PC-9 (cell line): ENCODE measurements at places on chromosomes 7 and 10. TPM values are rescaled to one million over a fixed set of nuclear protein-coding genes. Genes with fewer than 3 reads are reported as not detected.
A peak's percentile ranks its signal among the peaks of the same experiment; 100 is the strongest.

- H3K27me3 ChIP-seq: peaks cover 37% of the 10 kb centered on the region
- no peak overlapping the region for H3K27ac ChIP-seq
- H3K36me3 ChIP-seq: no peaks in the 10 kb centered on the region
- H3K4me3 ChIP-seq: no peak overlapping the region
- H3K4me1 ChIP-seq: no peaks in the 10 kb centered on the region
- DNase-seq: no peak
These were observed 2.5 kb downstream of the LBX1 start for GRCh38 chr10:101226491-101227428.

- H3K27ac ChIP-seq: no peak overlapping the region
- no peak overlapping the region for H3K4me3 ChIP-seq
- peaks cover 22% of the 10 kb centered on the region for H3K4me1 ChIP-seq
- no peaks in the 10 kb centered on the region for H3K36me3 ChIP-seq
- H3K27me3 ChIP-seq: no peaks in the 10 kb centered on the region
These were observed 2.5 kb downstream of the RASSF4 start for GRCh38 chr10:44961931-44962750.

DNA sequence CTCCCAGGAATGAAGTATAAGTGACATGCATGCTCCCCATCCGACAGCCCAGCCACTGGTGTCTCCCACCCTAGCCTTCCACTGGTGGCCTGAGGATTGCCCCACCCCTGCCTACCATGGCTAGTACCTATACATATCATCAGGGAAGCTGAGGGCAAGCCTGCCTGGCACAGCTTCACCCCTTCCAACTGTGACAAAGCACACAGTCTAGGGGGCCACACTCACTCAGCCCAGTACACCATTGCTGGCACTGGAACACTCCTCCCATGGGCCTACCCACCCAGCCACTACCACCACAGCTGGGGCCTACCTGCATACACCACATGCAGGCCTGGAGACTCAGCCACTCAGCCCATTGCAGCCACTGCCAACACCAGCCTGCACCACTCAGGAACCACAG lies 393.1 kb upstream of the STEAP1 start:
- no peaks in the 10 kb centered on the region for H3K36me3 ChIP-seq
- no peak overlapping the region for H3K27ac ChIP-seq
- no peaks in the 10 kb centered on the region for H3K4me1 ChIP-seq
- no peak for DNase-seq
- no peak overlapping the region for H3K4me3 ChIP-seq

Gene PIK3AP1
- total RNA-seq: 1.1 and 1.7 TPM in 2 replicates

Gene KIF11
- total RNA-seq: 21.7 and 35.7 TPM in 2 replicates

DNA sequence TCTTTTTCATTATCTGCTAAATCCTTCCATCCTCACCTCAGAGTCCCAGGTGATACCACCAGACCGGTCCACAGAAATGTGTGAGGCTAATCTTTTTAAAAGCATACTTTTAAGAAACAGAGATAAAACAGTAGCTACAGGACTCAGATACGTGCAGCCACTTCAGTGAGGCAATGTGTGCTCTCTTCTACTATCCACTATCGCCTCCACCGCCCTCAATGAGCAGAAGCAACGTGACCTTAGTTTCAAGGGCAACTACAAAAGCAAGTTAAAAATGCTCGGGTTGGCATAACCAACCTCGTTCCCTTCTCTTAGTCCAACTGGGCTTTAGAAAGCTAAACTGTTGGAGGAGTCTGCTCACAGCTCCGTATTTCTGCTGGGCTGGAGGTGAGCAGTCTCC lies 4.2 kb downstream of the FGFR2 start:
- peaks cover 32% of the 10 kb centered on the region for H3K27me3 ChIP-seq
- no peaks in the 10 kb centered on the region for H3K36me3 ChIP-seq
- H3K27ac ChIP-seq: no peak overlapping the region
- no peak for DNase-seq
- H3K4me3 ChIP-seq: no peak overlapping the region

DNA sequence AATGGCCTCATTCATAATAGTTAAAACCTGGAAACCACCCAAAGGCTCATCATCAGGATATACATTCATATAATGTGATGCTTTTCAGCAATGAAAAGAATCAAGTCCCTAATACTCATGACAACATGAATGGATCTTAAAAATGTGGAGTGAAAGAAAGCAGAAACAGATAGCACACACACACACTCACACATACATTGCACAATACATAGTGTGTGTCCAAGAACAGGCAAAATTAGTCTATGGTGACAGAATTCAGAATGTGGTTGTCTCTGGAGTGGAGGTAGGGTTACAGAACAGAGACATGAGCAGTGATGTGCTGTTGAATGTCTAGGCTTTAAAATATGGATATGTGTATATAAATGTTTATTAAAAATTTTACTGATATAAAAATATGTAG lies 419.9 kb upstream of the PCDH15 start:
- no peak for DNase-seq
- H3K27ac ChIP-seq: no peak overlapping the region
- H3K4me3 ChIP-seq: no peak overlapping the region
- H3K36me3 ChIP-seq: no peaks in the 10 kb centered on the region
- no peaks in the 10 kb centered on the region for H3K27me3 ChIP-seq
- no peaks in the 10 kb centered on the region for H3K4me1 ChIP-seq

GRCh38 chr7:55534262-55534915 lies 37.9 kb downstream of the VOPP1 start:
- DNase-seq: peak; percentile 100
- H3K4me3 ChIP-seq: no peak overlapping the region
- no peaks in the 10 kb centered on the region for H3K27me3 ChIP-seq
- H3K36me3 ChIP-seq: 0 out of 2 replicates have a peak, but pooled peaks cover 9% of the 10 kb centered on the region

GRCh38 chr7:99194301-99194700 lies 13.6 kb downstream of the KPNA7 start:
- 0 out of 2 replicates have a peak, but pooled peaks cover 14% of the 10 kb centered on the region for H3K36me3 ChIP-seq
- H3K4me1 ChIP-seq: peaks cover 24% of the 10 kb centered on the region
- H3K27ac ChIP-seq: peak overlapping the region; percentile 32
- no peaks in the 10 kb centered on the region for H3K27me3 ChIP-seq
- no peak for DNase-seq
- H3K4me3 ChIP-seq: no peak overlapping the region

DNA sequence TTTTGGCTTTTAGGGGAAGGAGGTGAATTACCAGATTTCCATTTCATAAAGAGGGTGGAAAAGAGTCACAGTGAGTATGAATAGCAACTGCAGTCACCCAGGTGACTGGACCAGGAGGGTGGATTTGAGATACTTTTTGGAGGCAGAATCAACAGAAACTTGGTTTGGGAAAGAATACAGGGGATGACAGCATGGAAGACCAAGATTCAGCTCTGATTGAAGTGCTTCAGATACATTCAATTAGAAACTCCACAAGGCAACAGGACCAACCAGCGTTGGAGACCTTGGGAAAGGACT lies 83.0 kb downstream of the SGMS1 start:
- no peak overlapping the region for H3K4me3 ChIP-seq
- H3K4me1 ChIP-seq: no peaks in the 10 kb centered on the region
- DNase-seq: no peak
- H3K27me3 ChIP-seq: no peaks in the 10 kb centered on the region
- H3K36me3 ChIP-seq: no peaks in the 10 kb centered on the region
